Stimulated activated CD4-positive, alpha-beta T cell treated with anti-CD3 and anti-CD28 coated beads, Interleukin-12 subunit alpha, Interleukin-12 subunit beta, amount 100 ng/mL, for 24 hours (primary cell): ENCODE measurements at places on chromosomes 6 and 20.
A peak's percentile ranks its signal among the peaks of the same experiment; 100 is the strongest.

DNA sequence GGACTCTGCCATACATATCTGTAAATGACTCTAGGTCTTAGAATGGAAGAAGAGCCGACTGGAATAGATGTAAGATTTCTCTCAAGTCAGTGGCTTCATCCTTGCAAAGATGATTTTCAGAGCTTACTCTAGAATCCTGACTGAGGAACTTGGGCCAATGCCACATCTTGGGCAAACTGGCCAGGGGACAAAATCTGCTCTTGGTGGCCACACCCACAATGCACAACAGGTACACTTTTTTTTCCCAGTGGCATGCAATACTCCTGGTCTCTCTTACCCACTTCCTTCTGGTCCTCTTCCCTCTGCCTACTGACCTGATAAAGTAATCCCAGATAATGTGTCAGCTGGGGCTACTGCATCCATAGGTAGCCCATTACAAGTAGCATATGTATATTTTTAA lies 13.4 kb downstream of the CLIC5 start:
- no peak for DNase-seq

DNA sequence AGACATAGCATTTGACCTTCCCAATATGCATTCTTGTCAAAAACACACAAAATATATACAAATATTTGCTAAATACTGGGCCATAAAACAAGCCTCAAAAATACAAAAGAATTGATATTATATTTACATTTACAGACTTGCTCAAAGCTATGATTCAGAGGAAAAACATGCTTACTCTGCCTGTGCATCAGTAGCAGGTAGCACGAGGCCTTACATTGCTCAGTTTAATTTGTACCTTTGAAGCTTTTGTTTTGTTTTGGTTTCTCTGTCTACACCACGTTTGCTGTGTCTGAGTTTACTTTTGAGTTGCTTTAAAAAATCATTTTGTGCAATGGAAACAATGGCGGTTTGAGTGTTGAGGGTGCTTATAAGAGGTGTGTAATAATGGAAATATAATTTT lies 99.3 kb downstream of the PHF3 start:
- DNase-seq: no peak

- DNase-seq: no peak
Measured at GRCh38 chr6:139748353-139749146, 374.1 kb upstream of the CITED2 start.

GRCh38 chr6:108546079-108547049 lies 14.4 kb upstream of the FOXO3 start:
- no peak for DNase-seq

DNA sequence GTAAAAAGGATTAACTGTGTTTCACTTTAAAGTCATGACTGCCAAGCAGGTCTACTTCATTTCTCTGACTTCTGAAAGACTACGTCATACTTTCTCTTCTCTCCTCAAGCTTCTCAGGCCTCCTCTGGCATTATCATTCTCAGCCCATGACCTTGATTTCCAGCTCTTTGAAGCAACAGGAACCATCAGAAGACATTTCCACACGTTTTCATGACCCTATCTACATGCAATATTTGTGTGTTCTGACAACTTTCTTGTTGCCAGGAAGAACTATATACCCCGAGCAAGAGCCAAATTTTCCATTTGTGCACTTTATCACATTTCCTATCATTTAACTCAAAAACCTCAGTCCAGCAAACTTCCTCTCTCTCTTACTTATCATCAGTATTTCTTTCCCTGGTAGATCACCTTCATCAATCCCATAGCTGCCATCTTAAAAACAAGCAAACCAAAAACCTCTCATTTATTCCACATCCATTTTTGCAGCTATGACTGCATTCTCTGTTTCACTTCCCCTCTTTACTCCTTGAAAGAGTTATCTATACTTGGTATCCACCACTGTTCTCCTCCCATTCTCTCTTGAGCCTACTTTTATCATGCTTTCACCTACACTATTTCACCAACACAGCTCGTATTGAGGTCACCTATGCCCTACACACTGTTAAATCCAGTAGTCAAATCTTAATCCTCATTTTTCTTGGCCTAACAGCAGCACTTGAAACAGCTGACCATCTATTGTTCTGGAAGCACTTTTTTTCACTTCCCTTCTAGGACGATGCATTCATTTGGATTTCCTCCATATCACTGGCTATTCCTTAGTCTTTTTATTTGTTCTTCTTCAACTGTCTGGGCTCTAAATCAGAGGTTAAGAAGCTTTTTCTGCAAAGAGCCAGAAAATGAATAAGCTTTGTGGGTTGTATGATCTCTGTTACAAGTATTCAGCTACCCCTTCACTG lies 47.1 kb downstream of the STX7 start:
- DNase-seq: no peak

DNA sequence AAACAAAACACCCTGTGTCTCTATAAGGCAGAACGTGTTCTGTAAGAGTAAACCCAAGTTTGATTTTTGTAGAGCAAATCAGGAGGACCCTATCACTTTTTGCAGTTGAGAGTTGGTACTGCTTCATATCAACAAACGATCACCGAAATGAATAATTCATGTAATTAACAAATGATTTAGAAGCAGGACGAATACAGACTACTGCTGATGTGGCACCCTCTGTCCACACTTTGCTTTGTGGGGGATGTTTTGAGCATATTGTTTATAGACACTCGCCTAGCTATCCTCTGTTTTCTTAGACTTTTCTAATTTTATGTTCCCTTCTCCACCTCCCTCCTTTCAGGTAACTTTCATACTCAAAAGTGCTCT lies 1.5 kb downstream of the CD2AP start:
- DNase-seq: no peak

DNA sequence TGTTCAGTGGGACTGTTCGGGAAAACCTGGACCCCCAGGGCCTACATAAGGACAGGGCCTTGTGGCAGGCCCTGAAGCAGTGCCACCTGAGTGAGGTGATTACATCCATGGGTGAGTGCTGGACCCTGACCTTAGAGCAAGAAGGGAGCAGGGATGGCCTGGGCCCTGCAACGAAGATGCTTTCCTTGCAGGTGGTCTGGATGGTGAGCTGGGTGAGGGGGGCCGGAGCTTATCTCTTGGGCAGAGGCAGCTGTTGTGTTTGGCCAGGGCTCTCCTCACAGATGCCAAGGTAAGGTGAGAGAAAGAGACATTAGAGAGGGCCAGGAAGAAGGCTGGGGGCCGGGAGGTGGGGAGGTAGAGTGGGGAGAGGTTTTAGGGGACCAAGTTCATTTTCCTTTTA lies 6.4 kb downstream of the DLK2 start:
- DNase-seq: no peak

- DNase-seq: no peak
Measured at GRCh38 chr6:155273431-155273830, 9.6 kb downstream of the CLDN20 start.

DNA sequence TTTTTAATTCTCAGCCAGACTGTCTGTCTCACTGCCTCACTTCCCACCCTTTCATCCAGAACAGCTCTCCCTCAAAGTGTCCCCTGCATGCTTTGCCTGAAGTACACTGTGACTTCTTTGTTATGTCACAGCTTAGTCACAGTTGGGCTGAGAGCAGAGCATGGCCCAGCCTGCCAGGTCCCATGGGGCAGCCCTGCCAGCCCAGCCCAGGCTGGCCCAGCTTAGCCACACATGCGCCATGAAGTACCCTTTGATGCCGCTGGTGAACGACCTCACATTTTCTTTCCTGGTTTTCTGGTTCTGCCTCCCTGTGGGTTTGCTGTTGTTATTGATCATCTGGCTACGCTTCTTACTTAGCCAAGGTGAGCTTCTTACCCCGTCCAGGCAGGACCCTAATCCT lies at the start of gene ADIG:
Gene ADIG (plus strand): TSS at position 185 of the 400 bp plus-strand sequence. CDS start 54 bp downstream, at position 239.
- DNase-seq: no peak

GRCh38 chr6:137218917-137219663 lies at the start of gene IFNGR1:
IFNGR1 (minus strand) TSS chr6:137219385; CDS start chr6:137219327, 58 bp downstream.
- DNase-seq: peak; percentile 94

- DNase-seq: no peak
Measured at GRCh38 chr6:116084284-116084683, 16.4 kb upstream of the NT5DC1 start.

- DNase-seq: no peak
Measured at GRCh38 chr20:32678948-32679347, 5.2 kb upstream of the C20orf203 start.

- DNase-seq: no peak
Measured at GRCh38 chr6:3895312-3895653, 46.1 kb downstream of the FAM50B start.

DNA sequence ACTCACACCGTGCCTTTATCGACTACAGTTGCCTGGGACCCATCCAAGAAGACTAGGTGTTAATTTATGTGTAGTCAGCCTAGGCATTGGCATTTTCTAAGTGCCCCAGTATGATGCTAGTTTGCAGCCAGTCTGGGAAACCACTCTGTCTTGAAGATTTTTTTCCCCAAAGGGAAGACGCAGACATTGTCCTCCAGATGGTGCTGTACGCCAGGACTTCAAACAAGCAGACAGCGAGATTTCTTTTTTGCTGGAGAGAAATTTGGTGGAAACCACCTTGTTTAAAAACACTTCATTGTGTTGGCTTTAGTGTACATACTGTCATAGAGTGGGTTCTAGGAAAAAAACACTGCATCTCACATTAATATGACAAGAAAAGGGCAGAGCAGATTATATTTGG lies 30.0 kb downstream of the ALDH5A1 start:
- no peak for DNase-seq

GRCh38 chr20:42319252-42320013 lies 701.3 kb upstream of the CHD6 start:
- DNase-seq: no peak

DNA sequence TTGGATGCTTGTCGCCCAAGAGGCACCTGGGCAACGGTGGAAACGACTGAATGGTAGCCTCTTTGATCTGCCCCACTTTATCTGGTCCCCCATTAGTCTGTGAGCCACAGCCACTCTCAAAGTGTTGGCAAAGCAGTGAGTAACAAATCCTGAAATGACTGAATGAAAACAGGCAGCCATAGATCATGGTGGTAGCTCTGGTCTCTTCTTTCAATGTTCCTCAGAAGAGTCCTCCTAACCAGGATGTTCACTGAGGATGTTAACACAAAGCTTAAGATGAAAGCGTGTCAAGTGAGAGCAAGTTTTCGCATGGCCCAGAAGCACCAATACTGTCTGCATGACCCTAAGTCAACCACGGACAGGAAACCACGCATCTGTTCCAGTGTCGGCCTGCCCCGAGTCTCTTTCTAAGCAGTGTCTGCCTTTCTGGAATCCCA lies 107.3 kb downstream of the IRF4 start:
- peak; percentile 47 for DNase-seq

GRCh38 chr6:101268541-101268940 lies 125.0 kb upstream of the GRIK2 start:
- no peak for DNase-seq

DNA sequence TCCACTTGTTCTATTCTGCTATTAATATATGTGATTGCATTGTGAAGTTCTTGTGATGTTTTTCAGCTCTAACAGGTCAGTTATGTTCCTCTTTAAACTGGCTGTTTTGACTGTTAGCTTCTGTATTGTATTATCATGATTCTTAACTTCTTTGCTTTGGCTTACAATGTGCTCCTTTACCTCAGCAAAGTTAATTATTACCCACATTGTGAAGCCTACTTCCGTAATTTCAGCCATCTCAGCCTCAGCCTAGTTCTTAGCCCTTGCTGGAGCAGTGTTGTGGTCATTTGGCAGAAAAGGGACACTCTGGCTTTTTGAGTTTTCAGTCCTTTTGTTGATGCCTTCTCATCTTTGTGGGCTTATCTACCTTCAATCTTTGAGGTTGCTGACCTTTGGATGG lies 440.2 kb downstream of the TBC1D32 start:
- no peak for DNase-seq

GRCh38 chr6:83592770-83593394 lies 80.5 kb downstream of the PRSS35 start:
- DNase-seq: no peak

DNA sequence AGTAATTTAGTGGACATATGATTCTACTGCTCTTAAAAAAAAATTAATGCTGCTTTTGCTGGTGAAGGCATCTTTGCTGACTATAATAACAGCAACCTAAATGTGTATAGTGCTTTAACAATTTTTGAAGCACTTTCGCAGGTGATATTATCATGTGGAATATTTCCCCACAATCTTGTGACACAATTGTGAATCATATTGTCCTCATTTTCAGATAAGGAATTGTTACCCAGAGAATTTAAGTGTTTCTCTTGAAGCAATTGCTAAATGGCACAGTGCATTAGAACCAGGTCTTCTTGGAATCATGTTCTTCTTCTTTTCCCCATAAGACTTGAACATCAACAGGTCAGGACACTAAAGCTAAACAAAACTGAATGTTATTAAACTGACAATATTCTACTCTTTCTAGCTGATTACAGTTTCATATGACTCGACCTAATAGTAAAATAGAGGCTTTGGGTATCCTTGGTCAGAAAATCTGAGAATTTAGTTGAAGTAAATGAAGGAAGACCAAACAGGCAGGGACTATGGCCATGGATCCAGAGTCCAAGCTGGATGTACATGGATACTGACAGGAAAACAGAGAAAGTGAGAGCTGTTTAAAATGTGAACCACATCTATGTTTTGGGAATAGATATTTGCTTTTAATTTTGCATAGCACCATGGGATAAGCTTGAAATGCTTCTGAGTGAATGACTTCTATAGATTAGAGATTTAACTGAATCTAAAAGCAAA lies 121.8 kb upstream of the SLC35B3 start:
- DNase-seq: no peak

GRCh38 chr6:80605165-80605989 lies 498.9 kb downstream of the BCKDHB start:
- DNase-seq: no peak

DNA sequence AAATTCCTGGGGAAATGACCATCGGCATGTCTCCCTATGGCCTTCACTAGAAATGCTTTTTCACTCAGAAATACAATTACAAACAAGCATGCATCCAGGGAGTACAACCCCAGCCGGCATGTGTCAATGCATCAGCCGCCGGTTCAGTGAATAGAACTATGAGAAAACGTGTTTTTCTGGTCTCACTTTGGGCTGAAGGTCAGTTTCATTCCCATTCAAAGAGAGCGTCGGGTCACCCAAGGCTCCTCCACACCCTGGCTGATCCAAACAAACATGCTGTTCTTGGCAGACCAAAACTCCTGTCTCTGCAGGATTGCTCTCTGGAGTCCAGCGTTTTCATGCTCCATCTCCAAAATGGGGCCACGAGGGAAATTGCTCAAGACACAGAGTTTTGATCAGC lies 35.5 kb upstream of the NXT1 start:
- no peak for DNase-seq

DNA sequence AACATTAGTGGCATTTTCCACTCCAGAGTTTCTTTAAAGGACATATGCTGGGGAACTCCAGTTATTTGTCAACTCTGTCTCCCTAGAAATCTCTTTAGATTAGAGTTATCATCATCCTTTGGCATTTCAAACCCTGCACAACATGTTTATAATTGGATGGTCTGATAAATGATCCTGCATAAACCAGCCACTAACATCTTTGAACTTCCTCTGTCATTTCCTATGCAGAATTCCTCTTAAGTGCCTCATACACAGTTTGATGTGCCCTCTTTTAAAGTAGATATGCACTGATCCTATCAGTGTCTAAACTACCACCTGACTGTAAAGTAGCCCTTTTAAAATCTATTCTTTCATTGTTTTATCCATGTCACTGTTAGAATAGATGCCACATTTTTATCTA lies 306.3 kb upstream of the IRAK1BP1 start:
- no peak for DNase-seq
